ENCODE measurements at places on chromosomes 5 and 9. TPM values are rescaled to one million over a fixed set of nuclear protein-coding genes. Genes with fewer than 3 reads are reported as not detected.
A peak's percentile ranks its signal among the peaks of the same experiment; 100 is the strongest.

GRCh38 chr5:157914151-157914788 lies 55.3 kb upstream of the CLINT1 start:
- DNase-seq: no peak

DNA sequence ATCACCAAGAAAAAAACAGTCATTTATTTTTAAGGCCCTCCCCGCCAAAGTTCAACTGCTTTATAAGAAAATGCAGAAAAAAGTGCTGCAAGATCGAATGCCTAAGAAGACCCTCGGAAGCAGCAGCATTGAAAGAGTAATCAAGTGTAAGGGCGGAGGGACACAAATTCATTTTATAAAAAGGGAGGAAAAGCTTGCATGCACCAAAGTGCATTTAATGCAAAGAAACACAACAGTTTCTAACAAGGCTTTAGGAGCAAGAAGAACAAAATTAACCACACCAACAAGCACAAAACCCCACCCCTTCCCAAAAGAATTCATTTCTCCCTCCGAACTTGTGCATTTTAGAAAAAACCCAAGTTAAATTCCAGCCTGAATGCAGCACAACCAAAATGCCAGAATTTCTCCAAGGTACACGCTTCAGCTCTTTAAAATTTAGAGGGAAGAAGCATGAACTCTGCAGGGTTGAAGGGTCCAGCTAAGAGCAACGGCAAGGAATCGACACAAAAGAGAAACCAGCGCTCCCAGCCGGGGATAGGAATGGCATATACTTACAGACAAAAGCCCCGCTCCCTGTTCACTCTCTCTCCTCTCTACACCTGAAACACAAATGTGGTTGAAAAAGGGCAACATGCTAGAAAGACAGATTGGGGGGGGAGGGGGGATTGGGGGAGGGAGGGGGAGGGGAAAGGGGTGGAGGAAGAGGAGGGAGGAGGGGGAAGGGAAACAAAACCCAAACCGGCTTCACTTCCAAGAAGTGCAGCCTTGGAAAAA lies at the start of gene NREP:
Gene NREP (minus strand): TSS at position 614 of the 774 bp plus-strand sequence. CDS start 1,422 bp downstream, outside the sequence.
- no peak for DNase-seq

- peak; percentile 36 for DNase-seq
These were observed 465.5 kb downstream of the DNAH5 start for GRCh38 chr5:13478831-13479465.

Gene NAIP
- 3.6 TPM for total RNA-seq

- no peak for DNase-seq
These were observed 256.0 kb downstream of the CWC27 start for GRCh38 chr5:65024681-65025080.
